Activated CD8-positive, alpha-beta T cell treated with anti-CD3 and anti-CD28 coated beads for 36 hours (primary cell): ENCODE measurements at places on chromosomes 5 and 9.

DNA sequence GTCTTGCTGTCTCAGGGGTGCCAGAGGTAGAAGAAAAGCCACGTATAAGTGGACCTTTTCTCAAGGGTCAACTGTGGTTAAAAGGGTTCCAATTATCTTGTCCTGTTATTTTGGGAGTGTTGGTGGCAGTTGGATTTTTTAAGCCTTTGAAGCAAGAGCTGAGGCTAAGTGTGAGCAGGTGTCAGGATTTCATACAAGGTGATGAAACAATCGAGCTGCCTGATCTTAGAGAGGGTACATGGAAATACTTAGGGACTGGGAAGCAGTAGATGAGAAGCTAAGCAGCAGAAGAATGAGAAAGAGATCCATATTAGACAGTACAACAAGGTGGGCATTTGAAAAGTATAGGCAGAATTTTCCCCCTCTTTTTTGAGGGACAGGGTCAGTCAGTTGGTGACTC is 23.6 kb downstream of the FOCAD start:
- DNase-seq = no peak

GRCh38 chr9:35948901-35949318 is 9.0 kb downstream of the OR2S2 start:
- no peak for DNase-seq

DNA sequence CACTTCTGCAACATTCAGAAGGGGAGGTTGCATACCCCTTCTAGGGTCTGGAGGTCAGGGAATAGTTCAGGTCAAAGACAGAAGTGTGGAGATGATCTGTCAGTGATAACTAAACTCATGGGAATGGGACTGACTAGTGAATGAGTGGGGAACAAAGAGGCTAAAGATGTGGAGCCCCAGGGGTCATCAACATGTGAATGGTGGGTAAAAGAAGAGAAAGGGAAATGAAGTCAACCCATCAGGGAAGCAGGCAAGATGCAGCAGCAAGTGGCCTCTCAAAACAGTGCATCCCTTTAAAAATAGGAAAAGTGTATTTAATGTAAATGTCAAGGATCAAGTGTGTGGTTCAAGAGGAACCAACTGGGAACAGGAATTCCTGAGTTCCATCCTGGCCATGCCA is 69.9 kb downstream of the PLPPR1 start:
- no peak for DNase-seq

- DNase-seq = no peak
Measured at GRCh38 chr5:175214152-175214551, 229.8 kb downstream of the DRD1 start.

- no peak for DNase-seq
Measured at GRCh38 chr5:9447691-9448090, 98.2 kb downstream of the SEMA5A start.
